ENCODE measurements at places on chromosomes 7 and 10. TPM values are rescaled to one million over a fixed set of nuclear protein-coding genes. Genes with fewer than 3 reads are reported as not detected.

- DNase-seq = no peak
Observed at GRCh38 chr7:70772891-70773290, 359.1 kb upstream of the GALNT17 start.

GRCh38 chr10:91191584-91191919 lies 28.9 kb upstream of the PCGF5 start:
- DNase-seq = no peak

DNA sequence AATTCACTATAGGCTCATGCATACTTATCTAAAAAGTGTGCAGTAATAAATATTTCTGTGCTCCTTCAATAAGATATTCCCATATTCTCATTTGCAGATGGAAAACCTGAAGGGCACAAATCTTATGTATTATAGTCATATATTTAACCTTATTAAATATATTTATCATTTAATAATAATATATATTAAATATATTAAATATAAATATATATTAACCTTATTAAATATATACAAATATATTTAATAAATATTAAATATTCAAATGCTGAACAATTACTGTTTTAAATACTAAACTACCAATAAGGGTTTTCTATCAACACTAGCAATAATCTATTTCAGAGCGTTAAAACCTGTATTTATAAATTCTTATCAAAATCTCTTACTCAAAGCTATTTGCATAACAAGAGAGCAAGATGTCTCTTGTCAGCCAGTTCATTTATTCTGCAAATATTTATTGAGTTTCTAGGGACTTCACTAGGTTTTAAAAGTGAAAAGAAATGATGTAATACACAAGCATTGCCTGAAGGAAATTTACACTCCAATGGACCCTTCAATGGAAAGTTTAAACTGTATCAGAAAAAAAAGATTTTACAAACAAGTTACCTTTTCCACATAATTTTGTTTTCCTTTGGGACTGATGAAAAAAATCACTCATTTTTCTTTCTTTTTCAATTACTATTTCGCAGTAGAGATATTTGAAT lies 159.2 kb downstream of the AGMO start:
- DNase-seq = no peak

Gene GPR158
- polyA plus RNA-seq = 0.08 TPM

GRCh38 chr10:95560278-95561176 lies 644 bp downstream of the SORBS1 start:
- DNase-seq = no peak

GRCh38 chr7:131546583-131547141 lies 9.8 kb downstream of the PODXL start:
- no peak for DNase-seq
